GM18507 (cell line): ENCODE measurements at places on chromosomes 2 and 18.

- DNase-seq = no peak
Observed at GRCh38 chr2:174484573-174484972, 2.3 kb downstream of the GPR155 start.

DNA sequence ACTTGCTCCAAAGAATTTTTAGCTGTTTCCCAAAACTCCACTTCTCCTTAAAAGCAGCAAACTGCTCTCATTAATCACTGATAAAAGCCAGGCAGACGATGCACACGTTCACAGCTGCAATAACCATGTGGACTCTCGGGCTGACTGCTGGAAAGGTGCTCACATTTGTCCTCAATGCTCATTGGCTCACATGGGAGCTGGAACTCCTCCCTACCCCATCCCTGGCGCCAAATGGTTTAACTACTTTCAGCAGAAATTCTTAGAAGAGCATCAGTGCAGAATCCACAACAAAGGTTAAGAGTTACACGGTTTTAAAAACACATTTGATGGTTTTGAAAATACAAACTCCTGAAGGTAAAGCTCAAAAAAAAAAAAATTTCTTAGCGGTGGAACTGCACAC is 117.1 kb downstream of the NOL10 start:
- no peak for DNase-seq

DNA sequence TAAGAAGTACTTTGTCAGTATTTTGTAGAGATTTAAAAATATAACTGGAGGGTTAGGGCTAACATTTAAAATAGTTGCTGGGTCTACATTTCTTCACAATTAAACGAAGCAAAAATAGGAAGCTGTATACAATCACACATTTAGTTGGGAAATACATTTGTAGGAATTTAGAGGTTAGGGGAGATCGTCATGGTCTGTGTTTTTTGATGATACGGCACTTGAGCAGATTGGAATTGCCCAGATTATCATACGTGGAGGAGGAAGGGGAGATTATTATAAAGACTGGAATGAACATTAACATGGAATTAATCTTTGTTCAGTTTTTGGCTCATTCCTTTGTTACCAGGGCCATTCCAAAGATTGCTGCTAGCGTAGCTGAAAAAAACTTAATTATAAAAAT is 84.6 kb downstream of the MTA3 start:
- DNase-seq = no peak

DNA sequence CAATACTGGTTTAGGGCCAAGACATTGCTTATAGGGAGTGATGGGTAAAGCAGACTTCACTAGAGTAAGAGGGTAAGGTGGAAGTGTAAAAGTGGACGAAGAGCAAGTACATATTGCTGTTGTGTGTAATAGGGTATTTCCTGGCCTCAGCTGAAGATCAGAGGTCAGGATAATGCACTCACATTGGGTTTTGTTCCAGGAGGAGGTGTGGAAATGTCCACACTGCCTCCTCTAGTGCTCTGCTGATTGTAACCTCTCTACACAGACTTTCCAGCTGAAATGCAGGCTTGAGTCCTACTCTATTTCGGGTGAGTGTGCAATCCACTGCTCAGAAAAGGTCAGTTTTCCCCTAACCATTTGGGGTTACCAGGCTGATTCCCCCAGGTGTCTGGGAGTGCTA is 41.7 kb upstream of the PLA2R1 start:
- DNase-seq = no peak

DNA sequence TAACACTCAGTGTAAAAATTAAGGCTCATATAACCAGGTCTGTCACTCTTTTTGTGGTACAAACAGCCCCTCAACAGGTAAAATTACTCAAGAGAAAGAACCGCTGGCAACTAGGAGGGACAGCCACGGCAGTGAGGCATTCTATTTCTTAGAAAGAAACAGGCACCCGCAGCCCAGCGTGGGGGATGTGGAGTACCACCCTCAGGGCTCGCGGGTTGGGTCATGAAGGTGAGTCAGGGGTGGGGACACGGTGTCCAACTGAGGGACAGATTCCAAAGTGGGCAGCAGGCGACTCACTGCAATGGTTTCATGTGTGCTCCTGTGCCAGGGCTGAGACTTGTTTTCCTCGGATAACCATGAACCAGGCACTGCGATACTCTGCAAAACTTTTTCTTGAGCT is 129.4 kb downstream of the DTNB start:
- DNase-seq = no peak

DNA sequence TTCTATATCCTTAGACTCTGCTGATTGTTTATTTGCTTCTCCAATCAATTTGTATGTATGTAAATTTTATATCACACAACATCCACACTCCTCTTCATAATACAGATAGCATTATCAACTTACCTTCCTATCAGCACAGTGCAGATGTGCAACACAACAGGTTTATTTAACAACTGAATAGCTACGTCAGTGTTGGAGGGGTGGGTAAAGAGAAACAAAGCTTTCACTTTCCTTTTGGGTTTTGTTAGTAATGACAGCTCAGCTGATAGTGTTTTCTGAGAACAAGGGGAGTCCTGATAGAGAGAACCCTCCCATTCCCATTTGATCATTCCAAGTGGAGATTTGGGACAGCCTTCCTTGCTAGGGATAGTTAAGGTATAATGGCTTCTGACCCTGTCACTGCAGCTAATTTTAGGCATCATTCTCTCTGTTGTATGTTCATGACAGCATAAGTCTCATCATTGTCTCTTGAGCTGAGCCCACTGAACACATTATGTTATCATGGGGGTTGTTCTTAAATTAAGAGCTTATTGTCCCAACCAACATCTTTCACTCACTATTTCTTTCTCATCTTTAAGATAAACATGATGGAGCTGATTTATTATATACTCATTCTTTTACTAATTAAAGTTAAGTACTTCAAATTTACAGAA is 227.7 kb downstream of the GPD2 start:
- no peak for DNase-seq

DNA sequence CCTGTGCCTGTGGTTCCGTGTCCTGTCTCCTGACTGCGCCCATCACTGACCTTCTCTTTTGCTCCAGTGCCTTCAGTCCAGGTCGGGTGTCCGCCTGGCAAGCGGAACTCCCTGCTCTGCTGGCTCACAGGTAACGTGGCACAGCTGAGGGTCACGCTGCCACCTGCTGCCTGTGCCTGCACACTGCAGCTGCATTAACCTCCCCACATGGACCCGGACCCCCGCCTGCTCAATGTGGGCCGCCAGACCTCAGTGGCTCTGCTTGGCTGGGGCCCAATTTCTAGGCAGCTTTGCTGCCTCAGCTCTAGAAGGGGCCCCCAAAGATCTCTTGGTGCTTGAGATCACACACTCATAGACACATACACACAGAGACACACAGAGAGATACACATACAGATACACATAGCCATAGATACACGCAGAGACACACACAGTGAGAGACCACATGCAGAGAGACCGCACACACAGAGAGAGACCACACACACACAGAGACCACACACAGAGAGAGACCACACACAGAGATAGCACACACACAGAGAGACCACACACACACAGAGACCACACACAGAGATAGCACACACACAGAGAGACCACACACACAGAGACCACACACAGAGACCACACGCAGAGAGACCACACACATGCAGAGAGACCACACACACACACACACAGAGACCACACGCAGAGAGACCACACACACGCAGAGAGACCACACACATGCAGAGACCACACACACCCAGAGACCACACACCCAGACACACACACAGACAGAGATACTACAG is 14.9 kb upstream of the CNNM3 start:
- peak; percentile 75 for DNase-seq

DNA sequence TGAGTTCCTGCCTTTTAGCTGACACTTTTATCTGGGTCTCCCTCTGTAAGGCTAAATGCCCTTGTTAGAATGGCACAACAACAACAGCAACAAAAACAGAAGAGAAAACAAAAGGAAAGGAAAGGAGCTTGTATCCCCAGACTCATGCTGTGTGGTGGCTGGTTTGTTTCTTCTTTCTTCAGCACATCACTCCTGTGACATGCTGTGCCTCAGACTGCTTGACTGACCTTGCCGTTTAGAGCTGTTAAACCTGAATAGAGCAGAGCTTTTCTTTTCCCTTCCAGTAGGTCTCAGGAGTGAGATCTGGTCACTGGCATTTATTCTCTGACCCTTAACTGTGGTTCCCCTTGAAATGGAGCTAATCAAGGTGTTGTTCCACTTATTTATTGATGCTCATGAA is 18.9 kb downstream of the GALNT13 start:
- no peak for DNase-seq

- DNase-seq = no peak
Observed at GRCh38 chr2:198308368-198308767, 504.0 kb downstream of the PLCL1 start.

DNA sequence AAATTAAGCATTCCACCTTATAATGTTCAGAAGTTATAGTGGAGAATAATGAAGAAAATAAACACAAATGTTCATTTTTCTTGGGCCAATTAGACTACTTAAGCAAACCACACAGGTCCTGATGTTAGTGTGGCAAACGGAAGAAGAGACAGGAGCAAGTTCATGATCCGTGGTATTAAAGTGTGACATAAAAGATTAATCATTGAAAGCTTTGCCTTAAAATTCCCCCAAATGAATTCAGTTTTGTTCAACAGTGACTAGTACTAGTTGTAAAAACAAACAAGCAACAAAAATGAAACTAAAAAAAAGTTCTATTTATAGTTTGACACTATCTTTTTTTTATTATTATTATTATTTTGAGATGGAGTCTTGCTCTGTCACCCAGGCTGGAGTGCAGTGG is 73.7 kb downstream of the RFTN2 start:
- DNase-seq = no peak
